ENCODE measurements at places on chromosomes 1 and 21. TPM values are rescaled to one million over a fixed set of nuclear protein-coding genes. Genes with fewer than 3 reads are reported as not detected.

The LCE2D gene
- not detected for total RNA-seq

The COL24A1 gene
- not detected for total RNA-seq

The GNAT2 gene
- not detected for total RNA-seq

The HIPK1 gene
- total RNA-seq, result 123 TPM

The CLDN17 gene
- total RNA-seq, result not detected

The GPR3 gene
- total RNA-seq, result not detected

The F5 gene
- 0.19 TPM for total RNA-seq

The FCGR2B gene
- 3.1 TPM for total RNA-seq

The MROH7 gene
- total RNA-seq, result not detected

The ETNK2 gene
- total RNA-seq, result 4.2 TPM

The IQGAP3 gene
- total RNA-seq, result not detected

The GRIK1 gene
- total RNA-seq, result not detected

The FCRL5 gene
- total RNA-seq, result 1.2 TPM

The MIXL1 gene
- total RNA-seq, result not detected

The KRTAP21-3 gene
- not detected for total RNA-seq

The CYP4Z1 gene
- total RNA-seq, result not detected

The FAM151A gene
- not detected for total RNA-seq

The C4BPB gene
- 0.44 TPM for total RNA-seq

The C1orf56 gene
- 4.2 TPM for total RNA-seq

The HAO2 gene
- total RNA-seq, result not detected

The DPYD gene
- total RNA-seq, result 39.3 TPM

The OR10J1 gene
- not detected for total RNA-seq

The COL8A2 gene
- 0.22 TPM for total RNA-seq
